ENCODE measurements at places on chromosomes 1 and 21.

DNA sequence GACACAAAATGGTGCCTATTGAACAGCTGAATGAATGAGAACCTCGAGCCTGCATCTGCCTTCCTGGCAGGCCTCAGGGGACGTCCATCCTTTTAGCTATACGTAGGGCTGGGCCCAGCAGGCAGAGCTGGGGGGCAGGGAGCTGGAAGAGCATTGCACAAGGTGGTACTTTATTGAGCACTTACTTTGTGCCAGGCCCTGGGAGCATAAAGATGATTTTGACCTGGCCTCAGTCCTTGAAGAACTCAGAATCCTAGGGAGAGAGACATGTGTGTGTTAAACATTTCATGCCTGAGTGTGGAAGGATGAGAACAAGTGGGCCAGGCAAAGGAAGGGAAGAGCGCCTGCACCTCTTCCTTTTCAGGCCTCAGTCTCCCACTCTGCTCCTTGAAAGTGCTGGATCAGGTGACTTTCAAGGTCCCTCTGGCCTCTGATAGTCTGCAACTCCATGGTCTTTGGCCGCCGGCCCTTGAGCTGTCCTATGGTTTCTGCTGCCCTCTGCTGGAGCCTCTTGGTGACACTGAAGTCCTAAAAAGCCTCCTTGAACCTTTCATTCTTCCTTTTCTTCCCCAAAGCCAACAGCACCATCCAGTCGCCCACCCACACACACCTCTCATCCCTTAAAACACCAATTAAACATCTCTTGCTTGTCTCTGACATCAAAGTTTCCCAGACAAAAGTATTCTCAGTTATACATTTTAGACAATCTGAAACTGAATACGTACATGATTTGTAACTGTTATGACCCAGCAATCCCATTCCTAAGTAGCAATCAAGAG is 3.5 kb upstream of the PEAR1 start:
- DNase-seq: peak; percentile 62

DNA sequence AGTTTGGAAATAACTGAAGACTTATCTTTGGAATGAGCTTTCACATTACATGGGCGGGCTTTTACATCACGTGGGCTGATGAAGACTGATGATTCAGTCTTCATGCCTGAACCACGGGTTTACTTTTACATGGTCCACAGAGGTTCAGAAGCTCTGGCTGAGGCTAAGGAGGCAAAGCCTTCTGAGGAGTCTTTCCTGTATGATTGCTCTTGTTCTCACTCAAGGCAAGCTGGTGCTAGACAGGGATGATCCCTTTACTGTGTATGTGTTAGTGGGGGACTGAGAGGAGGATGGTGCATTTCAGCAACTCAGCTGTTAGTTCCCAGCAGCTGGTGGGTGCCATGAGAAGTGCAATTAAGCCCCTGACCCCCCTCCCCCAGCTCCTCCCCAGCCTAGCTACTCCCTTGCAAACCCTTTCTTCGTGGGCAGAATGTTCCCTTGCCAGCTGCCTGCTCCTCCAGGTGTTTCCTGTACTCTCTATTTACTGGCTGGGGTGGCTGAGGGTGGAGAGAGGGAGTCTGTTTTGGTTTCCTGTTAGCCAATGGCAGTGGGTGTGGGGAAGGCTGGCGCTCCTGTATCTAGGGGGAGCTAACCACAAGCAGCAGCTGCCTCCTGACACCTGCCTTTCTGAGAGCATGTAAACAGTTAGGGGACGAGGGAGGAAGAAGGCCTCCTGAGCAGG is 15.4 kb downstream of the BTG2 start:
- no peak for DNase-seq

DNA sequence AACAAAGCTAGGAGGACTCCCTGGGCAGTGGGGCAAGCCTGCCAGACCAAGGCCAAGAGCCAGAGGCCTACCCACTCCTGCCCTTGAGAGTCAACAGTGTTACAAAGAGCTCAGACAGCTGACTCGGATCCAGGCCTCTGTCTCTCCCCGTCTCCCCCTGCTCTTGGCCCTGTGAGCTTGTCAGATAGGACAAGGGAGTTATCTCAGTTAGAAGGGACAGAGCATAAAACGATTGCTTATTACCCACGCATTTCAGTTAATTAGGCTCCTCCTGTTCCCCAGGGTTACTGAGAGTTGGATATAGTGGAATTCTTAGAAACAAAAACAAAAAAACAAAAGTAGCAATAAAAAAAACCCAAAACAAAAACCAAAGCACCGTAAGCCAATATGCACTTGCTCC is 1.3 kb downstream of the SLC41A1 start:
- no peak for DNase-seq

- DNase-seq: no peak
Measured at GRCh38 chr1:223417444-223417843, 24.2 kb downstream of the CCDC185 start.

- DNase-seq: no peak
Measured at GRCh38 chr1:85473390-85473789, 8.4 kb upstream of the DDAH1 start.
